ENCODE measurements at places on chromosomes 16 and 17.

GRCh38 chr17:1231456-1231855 is 38.8 kb upstream of the BHLHA9 start:
- DNase-seq = no peak

DNA sequence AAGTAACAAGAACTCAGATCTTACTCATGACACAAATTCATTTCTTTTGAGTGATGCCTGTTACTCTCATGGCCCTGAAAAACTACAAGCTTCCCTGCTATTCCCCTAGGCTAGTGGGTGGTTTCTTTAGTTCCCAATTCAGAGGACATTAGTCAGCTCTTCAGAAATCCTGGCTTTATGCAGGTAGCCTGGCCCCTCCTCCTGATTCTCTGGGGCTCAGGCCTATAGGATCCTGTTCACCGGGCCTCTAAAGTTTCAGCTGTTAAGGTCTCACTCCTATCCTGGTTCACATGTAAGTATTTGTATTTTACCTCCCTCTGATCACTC is 87.3 kb upstream of the IRX5 start:
- no peak for DNase-seq

GRCh38 chr17:68204736-68205135 is 43.1 kb upstream of the AMZ2 start:
- DNase-seq = no peak

GRCh38 chr16:85947230-85948137 is 48.5 kb downstream of the IRF8 start:
- no peak for DNase-seq

- peak; percentile 33 for DNase-seq
Measured at GRCh38 chr16:89017543-89018281, 40.7 kb upstream of the CBFA2T3 start.

GRCh38 chr17:57585341-57586195 is 159.5 kb downstream of the CCDC182 start:
- DNase-seq = peak; percentile 43

DNA sequence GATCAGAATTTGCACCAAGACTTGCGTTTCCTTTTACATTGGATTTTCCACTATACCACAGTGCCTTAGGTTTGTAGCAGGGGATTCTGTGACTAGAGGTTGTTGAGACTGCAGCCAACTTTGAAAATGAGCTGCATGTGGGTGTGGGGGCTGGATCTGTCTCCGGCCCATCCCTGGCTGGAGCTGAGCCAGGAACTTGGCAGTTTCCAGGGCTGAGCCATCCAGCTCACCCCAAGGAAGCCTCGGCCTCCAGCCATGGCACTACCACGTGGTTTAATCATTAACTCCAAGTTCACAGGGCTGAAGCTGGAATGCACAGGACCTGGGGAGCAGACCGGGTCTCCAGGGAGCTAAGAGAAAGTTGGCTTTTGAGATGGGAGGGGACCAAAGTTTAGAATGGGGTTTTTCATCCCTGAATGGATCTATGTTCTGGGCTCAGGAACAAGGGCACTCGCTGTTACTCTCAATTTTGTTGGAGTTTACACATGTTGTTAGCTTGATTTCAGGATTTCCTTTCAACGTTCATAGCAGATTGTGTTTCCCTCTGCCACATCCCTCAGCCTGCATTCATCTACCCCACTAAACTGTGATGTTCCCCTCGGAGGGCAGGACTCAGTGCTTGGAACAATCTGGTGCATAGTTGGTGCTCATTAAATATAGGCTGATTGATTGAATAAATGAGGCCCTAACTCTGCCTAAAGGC is 42.3 kb upstream of the HNF1B start:
- DNase-seq = peak; percentile 53

- DNase-seq = no peak
Measured at GRCh38 chr17:68612209-68612922, 11.2 kb upstream of the FAM20A start.

DNA sequence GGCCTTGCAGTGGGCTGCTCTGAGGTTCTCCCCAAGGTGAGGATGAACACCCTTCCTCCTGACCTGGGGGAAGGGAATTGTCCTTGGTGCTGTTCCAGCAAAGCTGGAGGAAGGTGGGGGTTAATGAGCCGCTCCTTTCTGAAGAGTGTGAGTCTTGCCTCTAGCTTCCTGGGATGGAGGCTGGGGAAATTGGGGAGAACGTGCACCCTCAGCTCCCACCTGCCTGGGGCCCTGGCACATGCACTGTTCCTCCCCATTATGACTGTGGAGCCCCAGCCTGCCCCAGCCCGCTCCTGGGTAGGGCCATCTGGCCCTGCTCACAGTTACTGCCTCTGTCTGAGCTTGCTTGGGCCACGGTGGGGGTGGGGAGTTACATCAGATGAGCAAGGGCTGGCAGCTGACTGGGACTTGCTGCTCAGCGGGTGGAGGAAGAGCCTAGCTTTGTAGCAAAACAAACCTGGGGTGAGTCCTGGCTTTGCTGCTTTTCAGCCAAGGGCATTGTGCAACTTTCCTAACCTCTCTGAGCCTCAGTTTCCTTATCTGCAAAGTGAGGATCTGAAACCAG is 11.1 kb downstream of the TNS4 start:
- peak; percentile 94 for DNase-seq

- no peak for DNase-seq
Measured at GRCh38 chr17:8865385-8865784, 2.1 kb downstream of the PIK3R6 start.

DNA sequence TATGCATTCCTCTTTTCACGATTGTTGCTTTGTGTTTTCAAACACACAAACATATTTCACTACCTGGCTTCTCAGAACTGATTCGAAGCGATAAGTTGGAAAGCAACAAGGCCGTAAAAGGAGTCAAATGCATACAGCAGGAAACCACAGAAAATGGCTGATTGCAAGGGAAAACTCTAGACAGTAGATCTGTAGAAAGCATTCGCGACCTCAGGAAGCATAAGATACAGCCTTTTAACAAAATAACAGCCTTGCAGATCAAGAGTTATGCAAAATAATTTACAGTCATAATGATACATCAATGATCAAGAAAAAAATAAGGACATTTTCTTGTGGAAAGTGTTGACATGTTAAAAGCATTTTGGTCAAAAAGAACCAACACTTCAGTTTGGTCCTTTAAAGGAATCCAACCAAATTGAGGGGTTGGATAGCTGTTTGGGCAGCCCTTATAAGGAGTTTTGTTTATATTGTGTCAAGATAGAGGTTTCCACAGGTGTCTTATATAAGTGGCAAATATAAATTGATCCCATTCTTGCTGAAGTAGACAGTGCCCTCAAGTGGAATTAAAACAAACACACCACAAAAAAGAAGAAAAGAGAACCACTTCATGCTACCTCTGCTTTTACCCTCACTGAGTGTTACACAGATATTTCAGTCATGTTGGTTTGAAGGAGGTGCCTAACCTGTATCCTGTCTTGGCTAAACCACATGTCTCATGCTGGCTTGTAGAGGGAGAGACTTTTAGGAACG is 5.5 kb downstream of the CYLD start:
- DNase-seq = no peak

- no peak for DNase-seq
Measured at GRCh38 chr17:28133562-28133970, 91.1 kb downstream of the NLK start.

DNA sequence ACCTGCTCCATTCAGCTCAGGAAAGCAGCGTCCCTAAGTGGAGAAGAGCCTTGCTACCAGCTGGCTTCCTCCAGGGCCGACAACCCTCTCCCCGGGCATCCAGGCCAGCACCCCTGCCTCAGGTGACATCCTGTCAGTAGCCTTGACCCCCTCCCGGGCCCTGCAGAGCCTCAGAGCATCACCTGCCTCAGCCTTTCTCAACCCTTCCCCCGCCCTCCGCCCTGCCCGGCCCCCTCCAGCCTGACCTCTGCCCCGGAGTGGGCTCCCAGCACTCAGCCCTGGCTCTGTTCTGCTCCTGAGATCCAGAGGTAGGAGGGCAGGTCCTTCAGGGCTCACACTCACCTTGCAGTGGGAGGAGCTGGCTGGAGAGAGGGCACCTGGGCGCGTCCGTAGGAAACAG is 73.8 kb upstream of the METRNL start:
- DNase-seq = peak; percentile 41

- peak; percentile 44 for DNase-seq
Measured at GRCh38 chr17:4617090-4617489, 24.4 kb downstream of the ALOX15 start.

DNA sequence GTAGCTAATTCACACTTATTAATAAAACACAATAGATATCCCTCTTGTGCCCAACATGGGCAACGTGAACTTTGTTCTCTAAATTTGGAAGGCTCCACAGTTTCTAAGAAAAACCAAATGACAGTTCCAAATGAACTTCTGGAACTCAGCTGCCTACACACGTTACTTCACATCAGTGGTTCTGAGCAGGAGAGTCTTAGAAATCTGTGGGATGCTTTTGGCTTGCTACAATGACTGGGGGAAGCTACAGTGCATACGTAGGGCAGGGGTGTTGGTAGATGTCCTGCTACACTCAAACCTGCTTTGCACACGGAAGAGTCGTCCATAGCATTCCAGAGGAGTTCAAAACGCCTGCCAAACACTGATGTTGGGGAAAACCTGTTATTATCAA is 8.0 kb downstream of the TXNDC11 start:
- no peak for DNase-seq

DNA sequence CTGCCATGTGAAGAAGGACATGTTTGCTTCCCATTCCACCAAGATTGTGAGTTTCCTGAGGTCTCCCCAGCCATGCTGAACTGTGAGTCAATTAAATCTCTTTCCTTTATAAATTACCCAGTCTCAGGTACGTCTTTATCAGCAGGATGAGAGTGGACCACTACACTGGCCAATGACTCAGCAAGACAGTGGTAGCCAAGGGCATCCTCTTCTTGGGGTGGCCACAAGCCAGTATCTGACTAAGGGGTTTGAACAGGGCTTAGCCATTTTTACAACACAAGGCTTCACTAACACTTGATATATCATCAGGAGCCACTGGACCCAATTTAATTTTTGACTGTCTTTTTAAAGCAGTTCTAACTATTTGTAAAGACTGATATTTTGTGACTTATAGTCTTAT is 21.1 kb upstream of the KRT24 start:
- DNase-seq = no peak

- no peak for DNase-seq
Measured at GRCh38 chr17:57994436-57994835, 6.4 kb upstream of the VEZF1 start.

DNA sequence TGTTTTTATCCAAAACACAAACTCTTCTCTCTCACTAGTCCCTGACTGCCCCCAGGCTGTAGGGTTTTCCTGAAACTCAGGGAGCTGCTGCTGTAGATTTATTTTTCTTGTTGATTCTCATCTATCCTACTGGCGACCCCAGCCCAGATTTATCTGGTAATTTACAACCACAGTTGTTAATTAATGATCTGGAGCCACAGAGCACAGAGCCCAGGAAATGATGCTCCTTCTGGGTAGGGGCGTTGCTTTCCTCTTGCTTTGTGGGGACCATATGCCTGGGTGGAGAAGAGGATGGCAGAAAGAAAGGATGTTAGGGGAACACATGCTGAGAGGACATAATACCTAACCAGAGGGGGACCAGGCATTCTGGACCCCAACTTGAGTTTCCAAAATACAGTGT is 7.4 kb upstream of the ETV4 start:
- peak; percentile 55 for DNase-seq

DNA sequence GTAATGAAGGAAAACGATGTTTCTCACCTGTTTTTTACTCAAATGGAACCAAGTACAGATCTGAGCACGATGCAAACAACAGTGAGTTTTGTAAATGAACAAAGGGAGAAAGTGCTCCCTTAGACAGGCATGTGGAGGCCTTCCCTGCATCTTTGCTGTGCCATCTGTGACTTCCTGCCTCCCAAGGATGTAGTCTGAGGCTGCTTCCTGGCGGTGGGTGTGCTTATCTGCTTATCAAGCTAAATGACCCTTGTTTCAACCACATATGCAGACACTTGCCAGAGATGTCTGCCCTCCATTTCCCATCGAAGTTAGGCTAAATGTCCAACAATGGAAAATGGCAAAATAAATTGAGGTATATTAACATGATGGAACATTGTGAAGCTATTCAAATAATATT is 34.6 kb downstream of the RGS9 start:
- no peak for DNase-seq

DNA sequence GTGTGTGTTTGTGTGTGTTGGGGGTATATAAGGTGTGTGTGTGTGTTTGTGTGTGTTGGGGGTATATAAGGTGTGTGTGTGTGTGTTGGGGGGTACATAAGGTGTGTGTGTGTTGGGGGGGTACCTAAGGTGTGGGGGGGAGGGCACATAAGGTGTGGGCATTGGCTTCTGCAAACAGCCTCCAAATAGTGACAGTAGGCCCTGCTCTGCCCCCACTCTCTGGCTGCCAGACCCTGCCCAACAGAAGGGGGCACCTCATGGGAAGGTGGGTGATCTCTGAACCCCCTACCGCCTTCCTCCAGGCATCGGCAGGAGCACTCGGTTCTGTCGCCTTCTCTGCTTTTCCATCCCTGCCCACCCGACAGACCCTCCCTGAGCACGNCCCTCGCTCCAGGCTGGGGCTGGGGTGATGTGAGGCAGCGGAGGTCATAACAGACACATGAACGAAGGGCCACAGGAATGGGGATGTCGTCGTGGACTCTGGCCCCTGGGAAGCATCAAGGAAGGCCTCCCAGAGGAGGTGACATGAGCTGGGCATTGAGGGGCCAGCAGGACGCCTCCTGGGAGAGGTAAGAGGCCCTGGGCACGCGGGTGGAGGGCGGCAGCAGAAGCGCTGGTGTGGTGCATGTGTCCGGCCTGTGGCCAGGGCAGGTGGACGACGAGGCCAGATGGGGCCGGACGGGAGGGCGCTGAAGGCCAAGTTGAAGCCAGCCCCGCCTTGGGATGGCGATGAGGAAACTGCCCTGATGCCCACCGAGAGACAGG is 136.6 kb upstream of the RPH3AL start:
- peak; percentile 61 for DNase-seq

- DNase-seq = no peak
Measured at GRCh38 chr17:66357037-66357436, 54.6 kb downstream of the PRKCA start.

All from endodermal cell (in vitro differentiated cells).